ENCODE measurements at places on chromosomes 7 and 10.

DNA sequence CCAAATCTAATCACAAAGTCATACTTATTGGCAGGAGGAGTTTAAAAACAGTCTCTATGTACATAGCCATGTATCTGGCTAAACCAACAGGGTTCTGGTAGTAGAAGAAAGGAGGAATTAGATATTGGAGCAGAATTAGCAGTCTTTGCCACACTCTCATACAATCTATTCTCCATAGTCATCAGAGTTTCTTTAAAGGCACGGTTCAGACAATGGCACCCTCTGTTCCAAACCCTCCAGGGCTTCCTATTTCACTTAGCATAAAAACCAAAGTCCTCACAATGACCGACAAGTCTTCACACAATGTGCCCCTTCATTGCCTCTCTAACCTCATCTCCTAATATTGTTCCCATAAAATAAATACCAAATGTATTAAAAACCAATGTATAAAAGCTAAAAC, 12.7 kb downstream of the ZNF438 start:
- no peaks in the 10 kb centered on the region for H3K4me1 ChIP-seq
- no peak for DNase-seq
- H3K27me3 ChIP-seq = no peaks in the 10 kb centered on the region
- H3K27ac ChIP-seq = no peak overlapping the region
- H3K36me3 ChIP-seq = no peaks in the 10 kb centered on the region

- no peaks in the 10 kb centered on the region for H3K27me3 ChIP-seq
- no peak overlapping the region for H3K4me3 ChIP-seq
- no peak overlapping the region for H3K27ac ChIP-seq
- H3K36me3 ChIP-seq = no peaks in the 10 kb centered on the region
- DNase-seq = no peak
Observed at GRCh38 chr7:19099194-19099593, 18.2 kb downstream of the TWIST1 start.

DNA sequence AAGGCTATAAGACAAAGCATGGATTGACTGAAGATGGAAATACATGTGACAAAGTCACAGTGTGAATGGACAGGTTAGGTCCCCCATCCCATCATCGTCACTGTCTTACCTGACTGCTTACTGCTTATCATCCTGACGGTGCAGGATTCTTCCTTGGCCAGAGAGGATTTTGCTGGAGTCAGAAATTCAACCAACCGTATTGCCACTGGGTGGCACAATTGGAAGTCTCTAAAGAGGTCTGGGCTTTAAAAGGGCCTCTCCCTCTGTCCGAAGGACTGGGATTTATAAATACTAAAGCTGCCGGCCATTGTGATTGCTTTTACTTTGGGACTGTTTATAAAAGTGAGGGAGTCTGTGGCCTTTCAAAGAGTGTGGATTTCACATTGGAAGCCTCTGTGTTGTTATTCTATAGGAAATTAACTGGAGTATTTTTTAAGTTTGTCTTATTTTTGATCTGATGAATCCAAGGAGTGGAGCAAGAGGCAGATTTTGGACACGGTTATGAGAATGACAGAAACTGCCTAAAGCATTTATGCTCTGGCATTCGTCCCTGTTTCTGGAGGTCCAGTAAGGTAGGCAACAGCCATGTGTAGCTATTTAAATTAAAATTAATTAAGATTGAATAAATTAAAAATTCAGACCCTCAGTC, 113.3 kb upstream of the CREB5 start:
- no peaks in the 10 kb centered on the region for H3K36me3 ChIP-seq
- H3K4me1 ChIP-seq = no peaks in the 10 kb centered on the region
- H3K27ac ChIP-seq = no peak overlapping the region
- H3K4me3 ChIP-seq = no peak overlapping the region
- H3K27me3 ChIP-seq = no peaks in the 10 kb centered on the region
- no peak for DNase-seq

DNA sequence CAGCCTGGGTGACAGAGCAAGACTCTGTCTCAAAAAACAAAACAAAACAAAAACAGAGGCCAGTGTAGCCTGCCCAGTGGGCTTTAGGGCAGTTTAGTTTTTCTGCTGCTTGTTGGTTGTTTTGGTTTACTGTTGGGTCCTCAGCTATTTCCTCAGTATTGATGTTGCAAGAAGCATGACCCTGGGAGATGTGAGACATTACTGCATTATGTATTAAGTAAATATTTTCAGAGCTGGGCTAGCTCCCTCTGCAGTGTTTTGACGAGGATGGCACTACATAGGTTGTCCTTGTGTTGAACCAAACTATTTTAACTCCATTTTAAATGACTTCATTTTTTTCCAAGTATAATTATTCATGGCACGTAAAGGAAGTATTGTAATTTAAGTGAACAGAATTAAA, 4.8 kb downstream of the AKAP9 start:
- DNase-seq = no peak
- H3K4me3 ChIP-seq = no peak overlapping the region
- peaks cover 5% of the 10 kb centered on the region for H3K27me3 ChIP-seq
- peaks cover 42% of the 10 kb centered on the region for H3K4me1 ChIP-seq
- H3K36me3 ChIP-seq = peaks cover 4% of the 10 kb centered on the region
- H3K27ac ChIP-seq = peak overlapping the region; percentile 39

DNA sequence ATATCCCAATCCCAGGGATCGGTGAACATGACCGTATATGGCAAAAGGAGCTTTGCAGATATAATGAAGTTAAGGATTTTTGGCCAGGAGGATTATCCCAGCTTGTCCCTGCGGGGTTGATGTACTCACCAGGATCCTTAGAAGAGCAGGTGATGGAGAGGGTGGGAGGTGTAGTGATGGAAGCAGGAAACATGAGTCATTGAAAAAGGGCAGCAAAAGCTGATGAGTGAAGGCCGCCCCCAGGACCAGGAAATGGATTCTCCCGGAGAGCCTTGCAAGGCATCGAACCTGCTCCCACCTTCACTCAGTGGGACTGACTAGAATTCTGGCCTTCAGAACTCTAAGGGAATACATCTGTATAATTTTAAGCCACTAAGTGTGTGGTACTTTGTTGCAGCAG, 5.2 kb upstream of the NUPR2 start:
- no peaks in the 10 kb centered on the region for H3K4me1 ChIP-seq
- peaks cover 4% of the 10 kb centered on the region for H3K27me3 ChIP-seq
- H3K4me3 ChIP-seq = no peak overlapping the region
- no peak for DNase-seq
- no peaks in the 10 kb centered on the region for H3K36me3 ChIP-seq
